ENCODE measurements at places on chromosomes 7 and 10. TPM values are rescaled to one million over a fixed set of nuclear protein-coding genes. Genes with fewer than 3 reads are reported as not detected.

Gene AKR1E2
- 7.6 TPM for total RNA-seq

Gene EPO
- not detected for total RNA-seq

Gene VAX1
- total RNA-seq: not detected

Gene DENND2A
- 7.2 TPM for total RNA-seq

Gene SPDYE2
- total RNA-seq: not detected

DNA sequence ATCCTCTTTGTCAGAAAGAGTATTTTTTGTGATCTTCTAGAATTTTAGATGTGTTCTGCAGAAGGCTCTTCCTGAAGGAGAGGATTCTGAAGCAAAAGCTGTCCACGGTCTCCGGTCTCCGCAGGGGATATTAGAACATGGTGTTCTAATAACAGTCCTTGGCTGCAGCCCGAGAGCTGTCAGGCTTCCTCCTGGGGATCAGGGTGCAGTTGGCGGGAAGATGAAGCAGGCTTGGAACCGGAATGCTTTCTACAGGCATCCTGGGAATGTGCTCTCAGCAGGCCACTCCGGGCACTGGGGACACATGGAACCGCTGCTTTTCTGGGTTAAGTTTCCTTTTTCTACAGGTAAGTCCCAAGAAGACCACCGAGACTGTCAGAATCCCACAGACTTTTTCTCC lies 118.6 kb upstream of the PARD3 start:
- peak; percentile 71 for DNase-seq
